Adrenal gland (tissue), 19 donors: ENCODE measurements at places on chromosomes 5 and 9.

GRCh38 chr9:72454871-72455491 is 66.4 kb upstream of the TMC1 start:
- DNase-seq, result peak; percentile 8

GRCh38 chr5:6378766-6379103 is 388 bp upstream of the MED10 start:
- DNase-seq, result no peak

DNA sequence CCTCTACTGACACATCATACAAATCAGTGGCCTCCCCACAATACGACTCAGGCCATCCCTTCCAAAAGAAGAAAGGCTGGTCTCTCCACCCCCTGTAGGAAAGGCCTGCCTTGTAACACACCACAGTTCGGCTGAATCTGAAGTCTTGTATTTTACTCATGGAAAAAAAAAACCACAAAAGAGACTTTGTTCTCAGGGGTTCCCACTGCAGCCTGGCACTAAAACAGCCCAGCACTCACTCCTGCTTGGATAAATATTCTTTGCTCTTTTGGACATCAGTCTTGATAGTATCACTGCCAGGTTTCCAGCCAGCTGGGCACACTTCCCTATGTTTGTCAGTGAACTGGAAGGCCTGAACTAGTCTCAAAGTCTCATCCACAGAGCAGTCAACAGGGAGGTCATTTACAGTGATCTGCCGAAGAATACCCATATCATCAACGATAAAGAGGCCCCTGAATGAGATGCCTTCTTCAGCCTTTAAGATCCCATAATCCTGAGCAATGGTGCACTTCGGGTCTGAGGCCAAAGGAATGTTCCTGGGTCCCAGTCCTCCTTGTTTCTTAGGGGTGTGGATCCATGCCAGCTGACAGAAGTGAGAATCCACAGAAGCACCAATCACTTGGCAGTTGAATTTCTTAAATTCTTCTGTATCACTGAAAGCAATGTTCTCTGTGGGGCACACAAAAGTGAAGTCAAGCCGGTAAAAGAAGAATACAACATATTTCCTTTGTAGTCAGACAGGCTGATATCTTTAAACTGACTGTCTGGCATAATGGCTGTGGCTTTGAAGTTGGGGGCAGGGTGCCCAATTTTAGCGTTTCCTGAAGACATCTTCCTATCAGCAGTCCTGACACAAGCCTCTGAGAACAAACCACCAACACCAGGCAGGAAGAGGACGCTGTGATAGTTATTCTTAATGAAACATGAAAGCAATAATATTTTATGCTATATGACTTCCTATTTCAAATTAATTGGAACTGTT is 198.1 kb downstream of the LURAP1L start:
- no peak for DNase-seq

DNA sequence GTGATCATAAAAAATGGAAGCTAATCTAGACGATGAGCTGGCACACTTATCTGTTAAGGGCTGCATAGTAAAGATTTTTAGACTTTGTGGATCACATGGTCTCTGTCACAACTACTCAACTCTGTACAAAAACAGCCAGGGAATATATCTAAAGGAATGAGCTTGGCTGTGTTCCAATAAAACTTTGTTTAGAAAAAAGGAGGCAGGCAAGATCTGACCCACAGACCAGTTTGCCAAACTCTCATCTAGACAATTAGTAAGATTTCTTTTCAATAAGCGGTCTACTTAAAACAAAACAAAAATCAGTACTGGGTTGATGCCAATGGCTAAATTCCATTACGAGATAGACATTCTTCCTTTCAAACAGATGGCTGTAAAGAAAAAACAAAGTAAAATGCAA is 53.0 kb upstream of the RETREG1 start:
- no peak for DNase-seq

DNA sequence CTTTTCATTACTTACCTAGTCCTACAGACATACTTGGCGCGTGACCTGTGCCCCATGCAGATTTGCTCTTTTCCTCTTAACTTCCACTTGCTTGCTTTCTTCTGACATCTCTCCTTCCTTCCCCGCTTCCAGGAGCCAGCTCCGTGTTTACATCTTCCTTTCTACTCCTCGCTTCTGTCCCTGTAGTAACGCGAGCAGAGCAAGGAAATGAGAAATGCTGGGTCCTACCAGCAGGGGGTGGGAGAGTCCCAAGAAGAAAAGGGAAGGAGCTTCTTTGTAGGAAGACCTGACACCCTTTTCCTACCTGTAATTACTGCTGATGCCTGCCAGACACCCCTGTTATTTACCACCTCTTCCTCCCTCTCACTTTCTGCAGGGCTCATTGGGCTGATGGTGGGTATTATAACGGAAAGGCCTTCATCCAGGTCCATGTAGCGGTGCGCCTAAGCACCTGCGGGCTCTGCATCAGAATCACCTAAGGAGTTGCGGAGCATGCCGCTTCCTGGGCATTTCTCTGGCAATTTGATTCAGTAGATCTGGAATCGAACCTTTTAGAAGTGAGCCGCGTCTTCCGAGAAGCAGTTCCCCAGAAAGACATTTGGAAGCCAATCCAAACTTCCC is 1260.8 kb upstream of the WWC1 start:
- no peak for DNase-seq

DNA sequence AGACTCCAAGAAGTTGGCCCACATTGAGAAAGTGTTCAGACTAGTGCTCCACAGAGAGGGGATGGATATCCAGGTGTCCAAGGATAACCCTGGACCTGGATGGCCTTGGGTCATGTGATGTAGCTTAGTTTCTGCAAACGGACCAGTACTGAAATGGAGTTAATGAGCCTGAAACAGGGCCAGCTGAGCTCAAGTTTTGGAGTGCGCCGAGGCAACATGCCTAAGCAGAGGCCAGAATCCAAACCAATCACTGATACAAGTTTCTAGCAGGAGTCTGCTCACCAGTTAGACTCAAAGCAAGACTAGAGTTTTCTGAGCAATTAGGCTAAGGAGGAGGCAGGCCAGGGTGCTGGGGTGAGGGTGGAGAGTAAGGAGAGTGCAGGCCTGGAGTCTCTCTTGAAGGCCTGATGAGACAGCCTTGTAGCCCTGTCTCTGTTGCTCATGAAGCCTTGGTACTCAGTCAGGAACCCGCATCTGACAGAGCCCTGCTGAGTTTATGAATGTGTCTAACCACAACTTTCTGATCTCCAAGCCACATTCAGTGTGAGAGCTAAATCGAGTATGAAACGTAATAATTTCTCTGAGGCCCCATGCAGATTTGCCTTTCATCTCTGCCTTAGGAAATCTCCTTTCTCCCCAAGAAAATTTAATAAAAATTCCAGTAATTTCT is 68.9 kb upstream of the EQTN start:
- DNase-seq, result no peak

DNA sequence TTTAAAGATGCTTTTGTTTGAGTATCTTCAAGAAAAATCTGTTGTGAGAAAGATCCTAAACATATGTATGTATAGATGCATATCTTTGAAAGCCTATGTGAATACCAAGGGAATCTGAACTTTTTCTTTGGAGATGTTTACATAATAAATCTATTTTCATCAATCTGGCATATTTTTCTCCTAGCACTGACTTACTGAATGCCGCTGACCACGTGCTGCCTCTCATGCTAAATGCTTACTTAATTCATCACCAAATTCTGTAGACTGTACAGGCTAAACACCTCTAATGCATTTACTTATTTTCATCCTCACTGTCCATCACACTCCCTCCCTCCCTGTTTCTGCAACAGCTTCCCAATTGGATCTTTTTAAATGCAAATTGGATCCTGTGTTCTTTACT is 566.2 kb upstream of the WWC1 start:
- no peak for DNase-seq

GRCh38 chr5:149641000-149641576 is 59.8 kb downstream of the ARHGEF37 start:
- peak; percentile 23 for DNase-seq

- no peak for DNase-seq
Measured at GRCh38 chr5:60312098-60312497, 387.9 kb downstream of the DEPDC1B start.

- DNase-seq, result no peak
Measured at GRCh38 chr5:143197260-143197656, 206.2 kb downstream of the NR3C1 start.

DNA sequence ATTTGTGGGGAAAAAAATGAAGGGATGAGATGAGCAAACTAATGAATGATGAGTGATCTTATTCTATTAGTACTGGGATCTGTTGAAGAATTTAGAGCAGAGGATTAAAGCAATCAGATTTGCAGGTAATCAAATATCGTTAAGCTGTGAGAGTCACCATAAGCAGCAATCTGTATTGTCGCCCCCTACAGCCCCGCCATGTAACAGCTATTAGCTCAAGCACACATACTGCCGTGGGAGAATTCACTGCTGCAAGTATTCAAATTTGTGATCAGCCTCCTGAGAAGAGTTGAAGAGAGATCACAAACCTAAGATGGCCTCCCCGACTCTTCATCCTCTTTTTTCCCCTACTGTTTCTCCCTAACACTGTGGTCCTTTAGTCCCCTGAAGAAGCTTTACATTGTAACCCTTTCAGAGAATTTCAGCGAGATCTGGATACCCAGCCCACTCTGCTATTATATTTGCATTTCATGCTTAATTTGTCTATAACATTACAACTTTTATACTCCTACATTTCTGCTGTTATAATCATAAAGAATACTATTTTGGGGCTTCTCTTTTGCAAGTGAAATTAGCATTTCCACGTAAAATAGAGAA is 28.5 kb upstream of the PHF24 start:
- peak; percentile 40 for DNase-seq

GRCh38 chr5:153168241-153168640 is 322.2 kb upstream of the GRIA1 start:
- DNase-seq, result no peak

DNA sequence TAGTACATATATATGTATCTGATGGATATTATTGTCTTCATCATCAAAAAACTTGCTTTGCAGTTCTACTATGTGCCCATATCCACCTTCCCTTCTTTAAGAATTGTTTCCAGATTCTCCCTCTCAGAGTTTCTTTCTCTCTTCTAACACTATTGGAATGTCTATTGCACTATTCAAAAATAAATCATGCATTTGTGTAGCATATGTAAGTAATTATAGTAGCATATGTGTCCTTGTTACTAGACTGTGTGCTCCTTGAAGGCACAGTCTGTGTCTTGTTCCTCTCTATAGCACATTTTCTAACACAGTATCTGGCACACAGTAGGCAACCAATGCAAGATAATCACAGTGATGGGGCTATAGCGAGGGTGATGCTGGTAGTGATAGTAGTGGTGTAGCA is 43.4 kb upstream of the TRIM32 start:
- no peak for DNase-seq

DNA sequence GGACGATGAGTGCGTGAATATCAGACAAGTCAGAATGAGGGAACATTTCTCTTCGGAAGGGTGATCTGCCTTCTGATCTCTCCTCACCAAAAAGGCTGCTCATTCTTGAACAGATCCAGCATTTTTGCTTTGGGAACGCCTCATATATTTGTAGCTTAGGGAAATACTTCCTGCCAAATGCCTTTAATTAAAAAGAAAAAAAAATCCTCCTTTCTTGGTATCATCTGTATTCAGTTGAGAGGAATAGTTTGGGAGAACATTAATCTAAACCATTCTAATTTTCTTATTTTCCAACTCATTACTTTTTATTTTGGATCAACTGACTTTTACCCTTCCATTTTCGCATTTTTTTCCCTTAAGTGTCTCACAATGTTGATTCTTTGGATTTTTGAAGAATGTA is 163.4 kb downstream of the SNX18 start:
- no peak for DNase-seq

GRCh38 chr9:78502566-78502965 is 205.6 kb downstream of the PSAT1 start:
- DNase-seq, result no peak

DNA sequence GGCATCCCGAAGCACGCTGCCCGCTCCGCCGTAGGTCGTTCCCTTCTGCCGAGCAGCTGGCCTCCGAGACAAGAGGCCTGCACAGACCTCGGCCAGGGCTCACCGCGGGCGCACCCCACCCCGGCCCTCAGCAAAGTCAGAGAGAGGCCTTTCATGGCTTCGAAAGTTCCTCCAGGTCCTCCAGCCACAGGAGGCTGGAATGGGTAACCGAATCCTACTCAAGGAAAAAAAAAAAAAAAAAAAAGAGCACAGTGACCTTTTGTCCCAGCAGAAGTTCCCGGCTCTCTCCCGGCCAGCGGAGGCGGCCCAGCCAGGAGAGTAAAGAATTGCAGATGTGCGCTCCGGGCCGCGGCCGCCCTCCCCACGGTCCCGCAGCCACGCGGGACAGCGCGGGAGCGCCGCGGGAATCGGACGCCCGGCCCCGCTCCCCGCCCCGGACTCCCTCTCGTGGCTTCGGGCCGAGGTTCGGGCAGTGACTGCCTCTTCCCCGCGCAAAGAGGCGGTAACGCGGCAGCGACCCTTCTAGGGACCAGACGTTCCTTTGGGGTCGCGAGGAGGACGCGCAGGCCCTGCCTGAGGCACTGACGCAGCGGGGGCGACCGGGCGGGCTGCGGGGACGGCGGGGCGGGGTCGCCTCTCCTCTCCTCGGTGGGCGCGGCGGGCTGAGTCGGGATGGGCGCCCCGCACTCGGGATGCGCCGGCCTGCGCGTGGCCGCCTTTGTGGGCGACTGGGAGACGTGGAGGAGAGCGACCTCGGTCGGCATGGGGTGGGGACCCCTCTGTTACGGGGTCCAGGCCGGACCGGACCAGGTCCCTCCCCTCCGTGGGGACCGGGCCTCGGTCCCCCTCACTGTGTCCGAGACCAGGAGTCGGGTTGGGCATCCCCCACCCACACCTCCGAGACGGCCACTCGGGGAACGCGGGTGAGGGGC is 754 bp downstream of the GFPT2 start:
- no peak for DNase-seq

DNA sequence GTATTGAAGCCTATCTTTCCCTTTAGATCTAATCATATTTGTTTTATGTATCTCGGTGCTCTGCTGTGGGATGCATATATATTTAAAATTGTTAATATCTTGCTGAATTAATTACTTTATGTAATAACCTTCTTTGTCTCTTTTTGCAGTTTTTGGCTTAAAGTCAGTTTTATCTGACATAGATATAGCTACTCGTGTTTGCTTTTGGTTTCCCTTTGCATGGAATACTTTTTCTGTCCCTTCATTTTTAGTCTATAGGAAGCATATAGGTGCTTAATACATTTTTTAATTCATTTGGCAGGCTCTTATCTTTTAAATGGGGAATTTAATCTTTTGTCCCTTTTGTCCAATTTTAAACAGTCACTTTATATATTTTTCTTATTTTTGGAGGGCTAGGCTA is 360.6 kb upstream of the PRR16 start:
- no peak for DNase-seq

GRCh38 chr9:29203244-29203930 is 1630.1 kb upstream of the C9orf72 start:
- no peak for DNase-seq

DNA sequence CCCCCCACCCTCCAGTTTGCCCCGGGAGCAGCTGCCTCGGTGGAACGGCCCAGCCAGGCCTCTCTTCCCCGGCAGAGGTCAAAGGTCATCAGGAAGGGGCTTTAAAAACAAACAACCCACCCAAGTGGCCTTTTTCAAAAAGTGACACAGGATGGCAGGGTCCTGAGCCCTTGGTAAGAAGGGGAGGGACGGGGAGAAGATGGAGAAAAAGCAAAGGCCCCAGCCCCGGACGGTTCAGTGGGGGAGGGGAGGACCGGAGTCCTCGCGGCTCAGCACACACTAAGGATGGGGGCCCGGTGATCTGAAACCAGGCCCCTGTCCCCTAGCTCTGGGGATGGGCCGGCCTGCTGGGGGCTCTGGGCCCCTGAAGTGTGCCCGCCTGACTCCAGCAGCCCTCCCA is 1.1 kb downstream of the PRRX2 start:
- no peak for DNase-seq
